H1 (cell line): ENCODE measurements at places on chromosomes 1 and 21. TPM values are rescaled to one million over a fixed set of nuclear protein-coding genes. Genes with fewer than 3 reads are reported as not detected.

GRCh38 chr1:33357099-33357498 is 36.2 kb upstream of the A3GALT2 start:
- DNase-seq, result no peak
- H3K4me3 ChIP-seq, result no peak overlapping the region
- no peaks in the 10 kb centered on the region for H3K36me3 ChIP-seq
- H3K27ac ChIP-seq, result no peak overlapping the region
- H3K27me3 ChIP-seq, result peaks cover 42% of the 10 kb centered on the region

CYP2J2 gene
- polyA plus RNA-seq, result 0.49 and 0.59 TPM in 2 replicates

AZIN2 gene
- polyA plus RNA-seq, result 0.82 and 0.91 TPM in 2 replicates

GRCh38 chr1:231592809-231593208 is 33.8 kb upstream of the DISC1 start:
- H3K36me3 ChIP-seq, result no peaks in the 10 kb centered on the region
- H3K4me1 ChIP-seq, result no peaks in the 10 kb centered on the region
- H3K27me3 ChIP-seq, result no peaks in the 10 kb centered on the region

CD164L2 gene
- polyA plus RNA-seq, result 3.3 and 5.5 TPM in 2 replicates

LRRN2 gene
- polyA plus RNA-seq, result 1.8 and 2.0 TPM in 2 replicates

DNA sequence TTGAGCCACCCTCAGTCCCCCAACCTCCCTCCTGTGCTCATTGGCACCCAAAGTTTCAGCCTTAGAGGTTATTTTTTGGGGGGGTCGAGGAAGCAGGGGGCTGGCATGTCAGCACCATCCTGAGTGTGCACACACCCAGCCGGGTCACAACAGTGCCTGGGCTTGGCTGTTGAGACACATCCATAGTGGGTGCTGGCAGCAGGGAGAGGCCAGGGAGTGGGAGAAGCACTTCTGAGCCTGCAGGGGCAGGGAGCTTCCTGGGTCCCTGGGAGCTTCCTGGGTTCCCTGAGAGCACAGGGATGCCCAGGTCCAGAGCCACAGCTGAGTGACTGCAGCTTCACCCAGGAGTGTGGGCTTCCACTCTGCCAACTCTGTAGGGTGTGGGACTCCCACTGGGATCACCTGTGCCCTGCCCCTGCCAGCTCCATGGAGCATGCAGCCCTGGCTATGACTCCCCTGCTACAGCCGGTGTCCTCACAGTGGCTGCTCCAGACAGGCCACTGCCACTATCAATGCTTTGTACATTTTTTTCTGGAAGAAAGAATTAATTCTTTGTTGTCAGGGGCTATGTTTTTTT is 240.4 kb downstream of the PTGER3 start:
- no peak for DNase-seq
- no peak overlapping the region for H3K27ac ChIP-seq

GRCh38 chr1:117104986-117105385 is 16.6 kb downstream of the TRIM45 start:
- no peaks in the 10 kb centered on the region for H3K4me1 ChIP-seq
- DNase-seq, result no peak
- H3K27me3 ChIP-seq, result no peaks in the 10 kb centered on the region
- no peak overlapping the region for H3K4me3 ChIP-seq
- H3K27ac ChIP-seq, result no peak overlapping the region

AMY1C gene
- not detected in 2 replicates for polyA plus RNA-seq

TAS1R1 gene
- polyA plus RNA-seq, result 0.17 and 0.26 TPM in 2 replicates

DNA sequence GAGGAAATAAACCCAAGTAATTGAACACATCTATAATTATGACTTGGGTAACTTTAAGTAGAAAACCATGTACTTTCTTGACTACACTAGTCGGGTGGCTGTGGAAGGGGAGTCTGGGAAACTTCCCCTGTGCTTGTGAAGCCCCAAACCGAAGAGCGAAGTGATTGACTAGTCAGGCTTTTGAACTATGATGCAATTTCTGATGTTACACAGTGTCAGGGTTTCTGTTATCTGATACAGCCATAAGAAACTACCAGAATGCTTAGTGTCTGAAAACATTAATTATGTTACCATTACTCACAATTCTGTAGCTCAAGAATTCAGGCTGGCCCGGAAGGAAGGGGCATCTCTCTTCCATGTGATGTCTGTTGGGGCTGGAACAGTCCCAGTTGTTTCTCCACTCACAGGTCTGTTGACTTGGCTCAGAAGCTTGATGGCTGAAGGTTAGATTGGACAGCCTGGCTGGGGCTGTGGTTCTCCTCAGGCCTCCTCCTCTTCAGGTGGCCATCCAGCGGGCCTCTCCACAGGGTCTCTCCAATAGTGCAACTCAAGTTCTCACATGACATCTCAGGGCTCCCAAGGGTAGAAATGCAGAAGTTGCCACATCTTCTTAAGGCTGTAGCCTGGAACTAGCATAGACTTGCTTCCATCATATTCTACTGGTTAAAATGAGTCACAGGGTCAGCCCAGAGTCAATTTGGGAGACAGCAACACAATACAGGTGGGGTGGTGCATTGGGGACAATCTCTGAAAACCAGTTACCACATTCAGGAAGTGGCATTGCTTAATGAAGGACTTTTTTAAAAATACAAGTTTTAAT is 8.3 kb upstream of the C8B start:
- no peaks in the 10 kb centered on the region for H3K27me3 ChIP-seq
- H3K27ac ChIP-seq, result no peak overlapping the region

- H3K27ac ChIP-seq, result no peak overlapping the region
- H3K27me3 ChIP-seq, result no peaks in the 10 kb centered on the region
- H3K4me1 ChIP-seq, result peaks cover 24% of the 10 kb centered on the region
Measured at GRCh38 chr1:14739082-14739832, 140.8 kb downstream of the KAZN start.

- no peak for DNase-seq
- no peaks in the 10 kb centered on the region for H3K36me3 ChIP-seq
- no peak overlapping the region for H3K27ac ChIP-seq
- no peak overlapping the region for H3K4me3 ChIP-seq
- H3K27me3 ChIP-seq, result no peaks in the 10 kb centered on the region
- no peaks in the 10 kb centered on the region for H3K4me1 ChIP-seq
Measured at GRCh38 chr21:33286600-33287456, 20.7 kb downstream of the IL10RB start.

KRTAP21-3 gene
- not detected in 2 replicates for polyA plus RNA-seq

KDF1 gene
- polyA plus RNA-seq, result 37.5 and 44.3 TPM in 2 replicates

- H3K27ac ChIP-seq, result no peak overlapping the region
- no peak for DNase-seq
Measured at GRCh38 chr1:186491336-186491735, 30.4 kb upstream of the PDC start.

AGMAT gene
- polyA plus RNA-seq, result 3.7 and 4.5 TPM in 2 replicates

- H3K27ac ChIP-seq, result no peak overlapping the region
- no peak for DNase-seq
- H3K4me3 ChIP-seq, result no peak overlapping the region
- no peaks in the 10 kb centered on the region for H3K4me1 ChIP-seq
- no peaks in the 10 kb centered on the region for H3K36me3 ChIP-seq
- no peaks in the 10 kb centered on the region for H3K27me3 ChIP-seq
Measured at GRCh38 chr1:162549001-162549400, 12.5 kb upstream of the UAP1 start.

GRCh38 chr21:26544201-26544775 is 28.8 kb downstream of the CYYR1 start:
- no peak overlapping the region for H3K27ac ChIP-seq
- DNase-seq, result no peak
- no peaks in the 10 kb centered on the region for H3K27me3 ChIP-seq
- H3K4me1 ChIP-seq, result no peaks in the 10 kb centered on the region
- H3K36me3 ChIP-seq, result no peaks in the 10 kb centered on the region

DNA sequence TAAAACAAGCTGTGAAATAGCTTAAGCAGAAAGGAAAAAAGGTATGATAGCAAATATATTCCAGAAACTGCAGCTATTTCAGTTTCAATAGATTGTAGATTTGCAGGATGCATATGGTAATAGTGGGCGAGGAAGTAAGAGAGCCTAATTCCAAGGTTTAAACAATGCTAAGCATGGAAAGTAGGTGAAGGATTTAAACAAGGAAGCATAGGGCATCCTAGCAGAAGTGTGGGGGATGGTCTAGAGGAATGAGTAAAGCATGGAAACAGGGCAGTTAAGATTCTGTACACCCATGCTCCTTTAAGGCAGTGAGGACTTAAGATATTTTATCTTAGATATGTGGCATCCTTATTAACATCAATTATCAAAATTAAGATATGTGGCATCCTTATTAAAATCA is 2.6 kb downstream of the IVNS1ABP start:
- no peak for DNase-seq
- no peak overlapping the region for H3K27ac ChIP-seq
- no peaks in the 10 kb centered on the region for H3K27me3 ChIP-seq
- H3K36me3 ChIP-seq, result peaks cover 19% of the 10 kb centered on the region

ZNF648 gene
- polyA plus RNA-seq, result 0.53 and 0.64 TPM in 2 replicates

DNA sequence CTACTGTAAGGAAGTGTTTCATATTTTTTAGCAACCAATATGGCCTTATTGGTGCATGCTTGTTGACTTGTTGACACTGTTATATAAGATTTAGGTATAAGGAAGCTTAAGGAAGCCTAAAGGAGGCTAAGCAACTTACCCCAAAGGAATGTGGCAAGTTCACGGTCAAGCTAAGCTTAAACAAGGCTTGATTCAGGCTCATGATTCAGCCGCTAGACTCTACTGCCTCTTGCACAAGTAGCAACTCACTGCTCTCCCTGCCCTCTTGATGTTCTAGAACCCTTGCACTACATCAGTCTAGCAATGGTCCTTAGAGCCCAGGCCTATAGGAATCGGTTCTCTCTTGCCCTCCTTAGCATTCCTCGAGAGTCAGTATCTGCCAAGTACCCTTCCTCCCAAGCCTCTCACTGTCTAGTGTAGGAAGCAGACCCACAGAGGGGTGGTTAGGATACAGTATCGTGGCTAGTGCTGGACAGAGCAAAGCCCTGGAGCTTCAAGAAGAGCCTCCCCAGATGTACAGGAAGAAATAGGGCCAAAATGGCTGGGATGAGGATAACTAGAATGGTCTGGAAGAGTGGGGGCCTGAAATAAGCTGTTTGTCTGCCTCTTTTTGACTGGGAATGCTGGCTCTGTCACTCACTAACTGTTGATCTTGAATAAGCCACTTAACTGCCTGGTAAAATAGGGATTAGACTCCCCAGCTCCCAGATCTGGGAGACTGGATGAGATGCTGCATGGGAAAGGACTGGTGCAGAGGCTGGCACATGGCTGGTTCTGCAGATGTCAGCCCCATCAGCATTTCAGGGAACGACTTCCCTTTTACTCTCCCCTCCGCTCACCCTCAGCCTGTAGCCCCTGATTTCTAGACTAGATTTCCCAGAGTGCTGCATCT is 122.2 kb downstream of the NAV1 start:
- DNase-seq, result no peak
- H3K36me3 ChIP-seq, result no peaks in the 10 kb centered on the region
- no peaks in the 10 kb centered on the region; the same call in 1 of the 2 replicates for H3K4me1 ChIP-seq
- no peak overlapping the region for H3K27ac ChIP-seq

PDE9A gene
- polyA plus RNA-seq, result 39.2 and 46.7 TPM in 2 replicates

GRCh38 chr1:178921499-178921898 is 50.6 kb upstream of the ANGPTL1 start:
- no peak for DNase-seq
- no peak overlapping the region for H3K4me3 ChIP-seq
- H3K4me1 ChIP-seq, result no peaks in the 10 kb centered on the region
- no peaks in the 10 kb centered on the region for H3K27me3 ChIP-seq
- no peak overlapping the region for H3K27ac ChIP-seq

PPIE gene
- polyA plus RNA-seq, result 49.4 and 56.1 TPM in 2 replicates

- no peak overlapping the region for H3K4me3 ChIP-seq
- H3K27ac ChIP-seq, result no peak overlapping the region
- H3K4me1 ChIP-seq, result peaks cover 5% of the 10 kb centered on the region; the same call in 1 of the 2 replicates
- no peaks in the 10 kb centered on the region for H3K27me3 ChIP-seq
- H3K36me3 ChIP-seq, result peaks cover 22% of the 10 kb centered on the region
- no peak for DNase-seq
Measured at GRCh38 chr1:151340870-151341754, 5.9 kb downstream of the RFX5 start.

ATF6 gene
- 3.0 and 4.6 TPM in 2 replicates for polyA plus RNA-seq

PADI4 gene
- polyA plus RNA-seq, result 0.17 and 0.29 TPM in 2 replicates
